ENCODE measurements at places on chromosomes 3 and 15.

- no peak for DNase-seq
Observed at GRCh38 chr3:156602424-156602823, 47.5 kb upstream of the SSR3 start.

DNA sequence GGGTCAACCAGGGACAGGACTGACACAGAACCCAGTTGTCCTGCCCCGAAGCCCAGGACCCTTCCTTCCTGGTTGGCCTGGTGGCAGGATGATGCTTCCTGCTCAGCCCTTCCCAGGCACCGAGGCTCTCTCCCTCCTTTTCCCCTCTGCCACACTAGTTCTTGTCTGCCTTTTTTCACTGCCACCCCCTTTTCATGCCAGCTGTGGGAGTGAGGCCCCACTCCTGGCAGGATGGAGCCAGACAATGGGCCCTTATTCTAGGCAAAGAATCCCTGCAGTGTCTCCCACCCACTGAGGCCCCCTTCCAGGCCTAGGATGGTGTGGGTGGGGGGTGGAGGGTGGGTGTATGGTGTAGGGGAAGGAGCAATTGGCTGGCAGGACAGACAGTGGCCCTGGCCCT lies 1.1 kb upstream of the SCAMP5 start:
- no peak for DNase-seq

DNA sequence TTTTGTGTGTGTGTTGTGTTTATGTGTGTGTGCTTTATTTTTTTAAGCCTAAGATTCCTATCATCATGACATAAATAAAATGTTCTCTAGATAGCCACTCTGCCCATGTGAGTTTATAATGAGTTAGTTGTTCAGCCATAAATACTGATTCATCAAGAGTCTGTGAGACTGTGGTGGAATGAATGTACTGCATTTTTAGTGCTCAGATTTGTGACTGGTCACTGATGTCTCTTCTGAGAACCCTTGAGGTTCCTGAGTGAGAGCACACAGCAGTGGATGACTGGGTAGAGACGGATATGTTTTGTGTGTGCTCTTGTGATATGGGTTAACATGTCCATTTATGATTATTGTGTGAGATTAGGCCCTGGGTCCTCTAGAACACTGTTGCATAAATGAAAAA lies 51.2 kb downstream of the SETD5 start:
- no peak for DNase-seq

GRCh38 chr3:149007567-149008257 lies 16.4 kb downstream of the GYG1 start:
- DNase-seq, result no peak

- DNase-seq, result no peak
Observed at GRCh38 chr3:81692766-81693165, 68.7 kb downstream of the GBE1 start.

DNA sequence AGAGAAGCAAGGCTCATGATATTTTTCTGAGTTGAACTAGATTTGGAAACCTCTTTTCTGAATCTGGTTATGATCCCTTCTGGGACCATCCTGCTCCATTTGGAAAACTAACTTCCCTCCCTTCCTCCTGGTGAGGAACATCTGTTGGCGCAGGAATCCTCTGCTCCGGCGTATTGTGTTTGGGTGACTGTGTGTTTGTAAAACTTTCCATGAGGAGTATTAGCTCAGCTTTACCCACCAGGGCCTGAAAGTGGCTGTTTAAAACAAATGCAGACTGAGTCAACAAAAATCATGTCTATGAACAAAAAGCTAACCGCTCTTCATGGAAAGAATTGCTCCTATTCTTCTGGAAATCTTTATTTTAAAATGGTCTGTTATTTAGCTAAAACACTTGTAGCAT lies 17.7 kb downstream of the STARD9 start:
- DNase-seq, result peak; percentile 67

- peak; percentile 72 for DNase-seq
Observed at GRCh38 chr15:41513506-41514227, at the start of gene LTK. Gene LTK, minus strand, starts transcription at chr15:41513827. Its CDS starts 118 bp downstream, at chr15:41513709.

GRCh38 chr15:100338971-100339444 lies 2.8 kb downstream of the ADAMTS17 start:
- DNase-seq, result peak; percentile 79

GRCh38 chr3:8775602-8776001 lies 6.2 kb upstream of the OXTR start:
- DNase-seq, result no peak

DNA sequence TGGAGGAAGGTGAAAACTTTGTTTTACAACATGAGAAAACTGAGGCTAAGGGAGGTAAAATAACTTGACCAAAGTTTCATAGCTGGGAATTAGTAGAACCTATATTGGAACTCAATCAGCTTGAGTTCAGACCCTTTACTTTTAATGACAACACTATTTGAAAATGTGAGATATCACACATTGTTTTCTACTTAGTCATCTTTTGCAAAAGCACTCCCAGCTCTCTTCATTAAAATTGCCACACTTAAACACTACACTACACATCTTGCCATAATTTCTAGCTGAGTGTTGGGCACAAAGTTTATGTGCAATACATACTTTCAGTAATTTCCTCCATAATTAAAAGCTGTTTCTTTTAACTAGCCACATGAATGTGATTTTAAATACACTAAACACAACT lies 230.4 kb upstream of the DCBLD2 start:
- no peak for DNase-seq

DNA sequence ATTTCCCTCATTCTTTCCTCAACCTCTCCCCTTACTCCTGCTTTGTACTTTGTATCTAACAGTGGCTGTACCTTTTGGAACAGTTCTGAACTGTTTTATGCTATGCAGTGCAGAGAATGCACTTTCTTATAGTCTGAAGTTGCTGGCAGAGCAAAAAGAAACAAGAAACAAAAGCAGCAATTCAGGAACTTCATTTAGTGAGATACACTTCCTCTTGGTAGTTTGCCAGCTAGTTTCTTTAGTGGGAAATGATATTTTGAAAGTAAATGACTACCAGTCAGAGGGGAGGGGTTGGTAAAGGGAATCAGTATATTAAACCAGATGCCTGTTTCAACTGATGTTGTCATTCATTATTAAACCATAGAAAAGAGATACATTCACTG lies 55.0 kb upstream of the CHD2 start:
- no peak for DNase-seq

- no peak for DNase-seq
Observed at GRCh38 chr3:64667138-64667537, 20.7 kb downstream of the ADAMTS9 start.

DNA sequence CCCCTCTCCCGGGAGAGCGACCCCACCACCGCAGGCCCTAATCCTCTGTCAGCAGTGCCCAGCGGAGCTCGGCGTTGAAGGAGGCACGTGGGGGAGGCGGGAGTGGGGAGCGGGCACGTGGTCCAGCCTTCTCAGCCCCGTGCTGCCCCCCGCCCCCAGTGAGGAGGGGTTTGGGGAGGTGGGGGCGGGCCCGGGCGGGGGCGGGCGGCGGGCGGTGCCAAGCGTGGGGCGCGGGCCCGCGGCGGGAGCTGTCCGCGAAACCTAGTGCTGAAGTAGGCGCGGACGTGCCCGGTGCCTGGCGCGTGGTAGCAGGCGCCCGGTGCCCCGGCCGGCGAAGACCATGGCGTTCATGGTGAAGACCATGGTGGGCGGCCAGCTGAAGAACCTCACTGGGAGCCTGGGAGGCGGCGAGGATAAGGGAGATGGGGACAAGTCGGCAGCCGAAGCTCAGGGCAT lies at the start of gene CPLX3:
CPLX3 (plus strand) TSS at position 264 of the 456 bp plus-strand sequence; CDS start at position 341, 77 bp downstream.
- no peak for DNase-seq

- DNase-seq, result no peak
Observed at GRCh38 chr3:37540786-37541185, 320.9 kb upstream of the CTDSPL start.

DNA sequence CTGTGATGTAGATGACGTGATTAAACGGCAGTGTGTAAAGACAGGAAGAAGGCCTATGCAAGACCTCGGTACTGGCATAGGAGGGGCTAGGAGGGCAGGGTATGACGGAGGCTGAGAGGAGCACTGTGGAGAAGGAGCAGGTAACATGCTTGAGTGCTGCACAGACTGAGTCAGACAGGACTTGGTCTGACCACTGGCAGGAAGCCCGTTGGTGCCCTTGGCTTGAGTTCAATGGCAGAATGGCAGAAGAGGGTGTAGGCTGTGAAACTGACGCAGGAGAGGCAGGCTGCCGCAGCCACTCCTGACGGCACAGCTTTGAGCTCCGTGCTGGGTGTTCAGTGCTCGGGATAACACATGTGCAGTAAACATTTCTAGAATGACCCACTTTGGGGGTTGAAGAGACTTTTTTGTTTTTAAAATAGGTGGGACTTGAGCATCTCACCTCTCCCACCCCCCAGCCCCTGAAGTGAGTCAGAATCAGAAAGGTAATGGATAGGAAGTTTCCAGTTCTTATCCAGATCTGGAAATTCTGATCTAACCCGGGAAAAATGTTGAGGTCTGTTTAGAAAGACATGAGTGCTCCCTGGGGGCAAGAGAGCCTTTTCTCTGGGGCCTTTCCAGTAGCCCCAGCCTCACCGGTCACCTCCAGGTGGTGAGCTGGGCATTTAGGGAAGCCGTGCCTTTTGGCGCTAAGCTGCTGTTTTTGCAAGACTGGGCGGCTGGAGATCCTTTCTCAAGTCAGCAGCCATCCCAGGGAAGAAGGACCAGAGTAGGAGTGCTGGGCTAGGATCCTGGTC lies 126.4 kb downstream of the RPLP1 start:
- no peak for DNase-seq

DNA sequence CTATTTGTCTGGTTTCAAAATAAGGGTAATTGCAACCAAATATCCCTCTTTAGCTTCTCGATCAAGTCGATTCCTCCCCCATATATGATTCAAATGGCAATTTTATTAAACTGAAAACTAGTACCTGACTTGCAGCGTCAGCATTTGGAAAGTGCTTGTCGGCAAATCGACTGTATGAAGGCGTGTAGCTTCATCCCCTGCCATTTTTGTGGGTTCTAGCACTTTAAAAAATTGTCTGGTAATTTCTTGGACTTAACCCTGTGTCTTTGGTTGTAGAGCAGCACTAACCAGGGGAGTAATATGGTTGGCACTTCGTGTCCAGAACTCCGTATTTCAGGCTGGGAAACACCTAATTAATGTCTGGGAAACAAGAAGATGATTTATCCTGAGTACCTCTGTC lies 573 bp downstream of the MME start:
- DNase-seq, result no peak

DNA sequence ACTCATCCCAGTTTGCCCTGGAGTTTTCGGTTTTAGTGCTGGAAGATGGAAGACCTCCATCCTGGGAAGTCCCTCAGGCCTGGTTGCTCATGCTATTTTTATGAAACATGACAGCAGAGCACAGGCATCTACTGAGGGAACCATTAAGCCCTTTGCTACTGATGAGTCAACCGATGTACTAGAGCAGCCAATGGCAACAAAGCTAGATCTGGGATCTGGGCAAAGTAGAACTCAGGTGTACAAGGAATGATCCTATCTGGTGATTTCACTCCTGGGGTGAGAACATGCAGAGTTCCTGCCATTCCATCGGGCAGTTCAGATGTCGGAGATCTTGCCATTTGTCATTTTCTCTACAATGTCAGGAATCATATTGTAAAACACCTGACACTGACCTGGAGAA lies 166.2 kb upstream of the NSMCE3 start:
- no peak for DNase-seq

DNA sequence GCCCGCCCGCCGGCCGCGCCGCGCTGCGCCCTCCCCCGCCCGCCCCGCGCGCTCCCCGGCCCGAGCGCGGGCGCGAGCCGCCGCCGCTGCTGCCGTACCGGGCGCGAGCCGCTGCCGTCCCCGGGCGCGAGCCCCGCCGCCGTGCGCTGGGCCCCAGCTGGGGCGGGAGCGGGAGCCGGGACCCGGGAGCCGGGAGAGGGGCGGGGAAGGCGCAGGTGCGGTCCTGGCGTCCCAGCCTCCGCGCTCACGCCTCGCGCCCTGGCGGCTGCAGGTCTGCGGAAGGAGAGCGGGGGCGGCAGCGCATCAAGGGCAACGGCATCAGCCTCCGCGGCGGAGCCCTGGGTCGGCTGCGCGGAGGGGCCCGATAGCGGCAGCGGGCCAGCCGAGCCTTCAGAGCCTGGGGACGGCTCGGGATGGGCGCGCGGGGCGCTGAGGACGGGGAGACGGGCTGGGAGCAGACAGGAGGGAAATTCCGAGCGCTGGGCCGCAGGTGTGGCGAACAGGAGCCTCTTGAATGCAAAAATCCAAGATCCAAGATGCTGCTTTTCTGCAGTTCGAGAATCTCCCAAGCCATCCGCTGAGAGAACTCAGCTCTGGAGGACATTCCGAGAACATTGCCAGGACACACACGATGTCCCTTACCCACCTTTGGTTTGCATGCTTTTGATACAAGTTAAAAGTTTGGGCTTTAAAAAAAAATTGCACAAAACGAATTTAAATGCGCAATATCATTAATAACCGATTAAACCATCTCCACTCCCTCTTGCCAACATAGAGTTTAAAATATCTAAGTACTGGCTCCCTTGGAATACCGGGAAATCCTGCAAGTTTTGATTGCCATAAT lies 251.1 kb downstream of the TJP1 start:
- DNase-seq, result peak; percentile 48

DNA sequence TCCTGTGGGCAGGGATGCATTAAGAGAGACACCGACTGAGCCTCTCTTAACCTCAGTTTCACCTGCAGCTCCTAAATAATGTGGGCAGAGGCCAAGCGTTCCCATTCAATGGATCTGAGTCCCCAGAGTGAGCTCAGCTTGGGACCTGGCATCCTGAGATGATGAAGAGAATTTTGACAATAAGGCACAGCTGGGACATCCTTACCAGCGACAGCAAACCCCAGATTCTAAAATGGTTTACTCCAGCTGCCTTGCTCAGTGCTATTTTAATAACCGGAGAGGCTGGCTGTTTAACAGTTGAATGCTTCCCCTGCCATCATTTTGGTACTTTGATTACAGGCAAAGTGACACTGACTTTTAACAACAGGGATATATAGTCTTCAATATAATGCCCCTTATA lies 123.7 kb downstream of the WDR76 start:
- no peak for DNase-seq

GRCh38 chr3:160801386-160802118 lies 45.5 kb downstream of the PPM1L start:
- peak; percentile 53 for DNase-seq

DNA sequence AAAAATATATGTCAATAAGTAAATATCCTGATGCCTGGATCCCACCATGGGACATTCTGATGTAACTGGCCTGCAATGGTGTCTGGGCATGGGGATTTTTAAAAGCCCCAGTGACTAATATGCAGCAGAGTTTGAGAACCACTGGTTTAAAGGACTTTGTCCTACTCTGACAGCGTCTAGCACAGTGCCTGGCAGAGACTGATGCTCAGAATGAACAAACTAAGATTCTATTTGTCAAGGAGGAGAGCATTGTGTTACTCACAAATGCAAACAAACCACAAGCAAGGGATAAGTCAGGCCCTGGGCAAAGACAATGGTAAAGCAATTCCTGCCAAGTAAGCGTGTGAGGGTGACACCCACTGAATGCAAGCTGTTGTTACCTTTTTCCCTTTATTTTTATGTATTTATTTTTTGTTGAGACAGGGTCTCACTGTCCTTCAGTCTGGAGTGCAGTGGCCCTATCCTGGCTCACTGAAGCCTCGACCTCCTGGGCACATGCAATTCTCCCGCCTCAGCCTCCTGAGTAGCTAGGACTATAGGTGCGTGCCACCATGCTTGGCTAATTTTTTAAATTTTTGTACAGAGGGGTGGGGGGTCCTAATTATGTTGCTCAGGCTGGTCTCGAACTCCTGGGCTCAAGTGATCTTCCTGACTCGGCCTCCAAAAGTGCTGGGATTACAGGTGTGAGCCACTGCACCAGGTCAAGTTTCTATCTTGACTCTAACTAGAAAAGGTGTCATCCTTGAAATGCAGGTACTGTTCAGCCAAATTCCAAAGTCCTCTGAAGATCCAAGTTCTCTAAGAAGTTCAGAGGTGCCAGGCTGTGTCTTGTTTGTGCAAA lies 909 bp upstream of the GPD1L start:
- DNase-seq, result no peak

Measured in left hindlimb (tissue), 1 donor.